ENCODE measurements at places on chromosomes 2 and 18. TPM values are rescaled to one million over a fixed set of nuclear protein-coding genes. Genes with fewer than 3 reads are reported as not detected.

DNA sequence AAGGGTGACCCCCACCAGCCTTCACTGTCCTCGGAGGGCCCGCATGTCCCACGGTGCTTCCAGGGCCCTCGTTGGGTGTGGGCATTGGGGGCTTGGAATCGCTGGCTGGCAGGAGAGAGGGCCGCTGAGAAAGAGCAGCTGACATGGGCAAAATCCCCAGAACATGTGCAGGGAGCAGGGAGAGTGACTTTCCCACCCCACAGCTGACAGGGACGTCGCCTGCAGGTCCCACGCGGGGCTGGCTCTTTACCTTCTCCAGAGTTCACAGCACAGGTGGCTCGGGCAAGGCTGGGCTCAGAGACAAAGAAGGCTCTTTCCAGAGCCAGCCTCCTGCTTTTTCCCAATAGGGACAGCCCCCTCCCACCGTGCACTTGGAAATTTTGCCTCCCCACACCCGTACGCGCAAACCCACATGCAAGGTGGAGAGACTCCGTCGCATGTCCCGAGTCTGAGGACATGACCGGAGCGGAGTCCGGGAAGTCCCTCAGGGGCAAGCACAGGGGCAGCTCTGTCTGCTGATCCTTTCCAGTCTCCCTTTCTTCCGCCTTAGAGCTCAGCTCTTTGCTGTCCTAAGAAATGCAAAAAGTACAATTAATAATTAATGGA lies 370.2 kb upstream of the MYT1L start:
- DNase-seq, result no peak

- DNase-seq, result peak; percentile 55
Measured at GRCh38 chr2:218745559-218746469, 35.2 kb downstream of the TTLL4 start.

GRCh38 chr2:127422559-127423477 lies 4.6 kb downstream of the PROC start:
- no peak for DNase-seq

FAM237A gene
- total RNA-seq, result not detected

- DNase-seq, result no peak
Measured at GRCh38 chr2:171910494-171910893, 11.8 kb upstream of the HAT1 start.

DNER gene
- 0.26 TPM for total RNA-seq

GRCh38 chr18:77851802-77852201 lies 602.2 kb downstream of the GALR1 start:
- DNase-seq, result no peak

DNA sequence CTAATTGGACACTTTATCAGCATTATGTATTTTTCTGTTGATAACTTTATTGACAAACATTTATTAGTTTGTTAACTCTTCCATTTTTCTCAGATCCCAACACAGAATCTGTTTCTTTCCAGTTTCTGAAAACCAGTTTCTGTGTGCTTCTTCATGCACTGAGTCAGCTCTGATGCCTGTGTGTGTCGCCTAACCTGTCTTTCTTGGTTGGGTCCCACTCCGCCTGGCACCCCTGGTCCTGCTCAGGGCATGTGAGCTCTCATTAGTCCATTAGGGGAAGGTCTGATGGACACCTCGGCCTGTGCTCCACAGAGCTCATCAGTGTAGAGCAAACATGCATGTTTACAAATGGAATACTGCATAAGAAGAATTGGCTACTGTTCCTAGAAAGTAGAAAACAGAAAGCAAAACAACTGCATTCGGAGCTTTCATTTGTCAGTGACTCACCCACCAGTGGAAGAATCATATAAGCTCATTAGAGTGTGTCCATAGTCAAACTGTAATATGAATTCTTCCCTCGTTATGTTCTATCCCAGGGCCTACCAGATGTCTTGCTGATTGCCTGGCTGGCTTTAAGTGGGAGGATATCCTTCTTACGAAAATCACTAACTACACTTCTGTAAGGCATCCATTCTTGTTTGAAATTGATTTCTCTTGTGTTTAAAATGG lies 137.7 kb downstream of the SNTG2 start:
- no peak for DNase-seq

- DNase-seq, result peak; percentile 32
Measured at GRCh38 chr2:190607014-190607597, 41.8 kb upstream of the NAB1 start.

EMX1 gene
- not detected for total RNA-seq

- DNase-seq, result no peak
Measured at GRCh38 chr2:172470958-172471922, 43.9 kb downstream of the ITGA6 start.

MSTN gene
- 0.26 TPM for total RNA-seq

DNA sequence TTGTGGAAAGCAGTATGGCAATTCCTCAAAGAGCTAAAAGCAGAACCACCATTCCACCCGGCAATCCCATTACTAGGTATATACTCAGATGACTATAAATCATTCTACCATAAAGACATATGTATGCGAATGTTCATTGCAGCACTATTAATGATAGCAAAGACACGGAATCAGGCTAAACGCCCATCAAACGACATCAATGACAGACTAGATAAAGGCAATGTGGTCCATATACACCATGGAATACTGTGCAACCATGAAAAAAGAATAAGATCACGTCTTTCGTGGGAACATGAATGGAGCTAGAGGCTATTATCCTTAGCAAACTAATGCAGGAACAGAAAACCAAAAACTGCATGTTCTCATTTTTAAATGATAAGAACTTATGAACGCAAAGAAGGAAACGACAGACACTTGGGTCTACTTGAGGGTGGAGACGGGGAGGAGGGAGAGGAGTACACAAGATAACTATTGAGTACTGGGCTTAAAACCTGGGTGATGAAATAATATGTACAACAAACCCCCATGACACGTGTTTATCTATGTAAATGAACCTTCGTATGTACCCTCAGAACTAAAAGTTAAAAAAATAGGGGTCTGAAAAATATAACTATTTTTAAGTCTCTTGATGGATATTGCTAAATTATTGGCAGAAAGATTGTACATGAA lies 32.0 kb upstream of the CYTIP start:
- DNase-seq, result no peak

DNA sequence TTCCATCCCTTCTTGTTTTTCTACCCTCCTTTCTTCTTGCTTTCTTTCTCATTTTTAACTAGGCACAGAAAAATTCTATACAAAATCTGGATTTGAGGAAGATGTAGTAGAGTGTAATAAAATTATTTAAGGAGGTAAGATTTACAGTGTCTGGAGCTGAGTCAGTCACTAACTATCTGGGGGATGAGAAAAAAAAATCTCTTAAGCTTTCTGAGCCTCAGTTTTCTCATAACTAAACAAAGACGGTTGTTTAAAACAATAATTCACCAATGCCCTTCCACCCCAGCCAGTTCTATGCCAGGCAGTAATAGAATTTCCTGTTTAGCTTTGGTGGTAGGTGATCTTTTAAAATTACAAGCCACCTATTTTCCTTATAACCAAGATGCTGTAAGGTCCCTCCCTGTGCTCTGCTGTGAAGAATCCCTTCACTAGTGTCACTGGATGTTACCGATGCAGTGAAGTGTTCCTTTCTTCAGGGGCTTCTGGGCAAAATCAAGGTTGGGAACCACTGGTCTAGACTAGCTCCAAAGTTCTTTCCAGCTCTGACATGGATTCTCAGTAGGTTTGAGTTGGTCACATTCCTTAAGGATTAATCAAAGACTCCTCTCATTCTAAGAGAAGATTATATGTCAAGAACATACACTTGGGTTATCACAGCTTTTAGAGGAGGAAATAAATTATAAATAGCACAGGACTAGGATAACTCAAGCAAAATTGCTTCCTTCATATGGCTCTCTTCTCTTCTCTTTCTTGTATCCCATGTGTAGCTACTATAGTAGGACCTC lies 289.0 kb downstream of the CDH2 start:
- no peak for DNase-seq

DNA sequence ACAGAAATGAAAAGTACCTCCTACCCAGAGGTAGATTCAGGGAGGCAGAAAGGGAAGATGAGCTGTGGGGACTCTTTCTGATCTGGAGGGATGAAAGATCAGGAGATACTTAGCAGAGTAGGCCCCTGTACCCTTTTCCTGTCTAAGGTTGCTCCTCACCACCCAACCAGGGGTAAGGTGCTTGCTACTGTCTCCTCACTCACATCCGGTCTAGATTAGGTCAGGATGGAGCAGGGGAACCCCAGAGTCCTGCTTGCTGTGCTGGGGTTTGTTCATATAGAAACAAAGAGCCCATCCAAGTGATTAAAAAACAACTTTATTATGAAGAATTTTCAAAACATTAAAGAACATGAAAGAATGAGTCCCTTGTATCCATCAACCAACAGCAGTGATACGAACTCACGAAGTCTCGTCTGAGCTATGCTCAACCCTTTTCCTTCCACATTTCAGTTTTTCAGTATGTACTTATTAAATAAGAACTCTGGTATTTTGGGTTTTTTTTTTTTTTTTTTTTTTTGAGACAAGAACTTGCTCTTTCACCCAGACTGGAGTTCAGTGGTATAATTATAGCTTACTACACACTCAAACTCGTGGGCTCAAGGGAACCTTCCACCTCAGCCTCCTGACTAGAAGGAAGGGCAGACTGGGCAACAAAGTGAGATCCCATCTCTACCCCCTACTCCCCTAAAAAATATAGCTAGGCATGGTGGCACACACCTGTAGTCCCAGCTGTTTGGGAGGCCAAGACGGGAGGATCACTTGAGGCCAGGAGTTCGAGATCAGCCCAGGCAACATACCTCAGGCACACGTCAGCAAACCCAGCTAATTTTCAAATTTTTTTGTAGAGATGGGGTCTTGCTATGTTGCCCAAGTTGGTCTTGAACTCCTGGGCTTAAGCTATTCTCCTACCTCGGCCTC lies 28.5 kb upstream of the MCFD2 start:
- no peak for DNase-seq

- no peak for DNase-seq
Measured at GRCh38 chr2:127567351-127567854, 31.9 kb downstream of the MYO7B start.

DNA sequence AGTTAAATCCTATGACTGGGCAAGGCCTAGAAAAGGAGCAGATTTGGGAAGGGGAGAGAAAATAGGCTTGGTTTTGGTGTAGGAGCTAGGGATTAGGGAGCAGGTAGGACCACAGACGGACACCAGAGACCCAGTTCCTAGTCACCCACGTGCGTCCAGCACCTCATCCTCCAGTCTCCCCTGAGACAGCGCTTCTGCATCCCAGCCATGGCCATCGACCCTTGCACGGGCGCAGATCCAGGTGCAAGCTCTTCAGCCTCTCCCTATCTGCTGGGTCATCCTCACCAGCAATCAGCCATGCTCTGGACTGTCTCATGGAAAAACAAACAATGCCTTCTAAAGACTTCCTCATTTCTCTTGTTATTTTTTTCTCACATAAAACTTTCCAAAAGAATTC lies 246.8 kb upstream of the RAB6C start:
- DNase-seq, result no peak

IL18R1 gene
- 5.4 TPM for total RNA-seq

UCN gene
- 1.2 TPM for total RNA-seq

NTSR2 gene
- under 0.01 TPM for total RNA-seq

- no peak for DNase-seq
Measured at GRCh38 chr2:154978710-154979109, 280.2 kb downstream of the KCNJ3 start.

GRCh38 chr18:73199151-73199550 lies 331.4 kb upstream of the NETO1 start:
- DNase-seq, result peak; percentile 50

POTEC gene
- not detected for total RNA-seq

ATL2 gene
- total RNA-seq, result 62.1 TPM

DNA sequence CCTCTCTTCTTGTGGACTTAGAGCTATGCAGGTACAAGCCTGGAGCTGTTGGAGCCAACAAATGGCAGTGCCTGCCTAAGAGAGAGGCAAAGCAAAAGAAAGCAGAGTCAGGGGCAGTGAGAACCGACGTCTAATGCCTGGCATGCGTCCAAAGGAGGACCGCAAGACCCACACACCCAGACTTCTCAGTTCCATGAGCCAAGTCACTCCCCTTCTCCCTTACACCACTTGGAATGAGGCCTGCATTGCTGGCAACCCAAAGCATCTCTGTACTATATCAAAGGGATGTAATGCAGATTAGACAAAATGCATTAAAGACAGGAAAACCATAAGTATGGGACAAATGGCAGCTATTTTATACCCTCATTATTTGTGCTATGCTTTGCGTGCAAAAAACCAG lies 49.9 kb upstream of the RNU4ATAC start:
- DNase-seq, result peak; percentile 97

DPYSL5 gene
- total RNA-seq, result not detected

PRKAG3 gene
- 0.26 TPM for total RNA-seq

DNA sequence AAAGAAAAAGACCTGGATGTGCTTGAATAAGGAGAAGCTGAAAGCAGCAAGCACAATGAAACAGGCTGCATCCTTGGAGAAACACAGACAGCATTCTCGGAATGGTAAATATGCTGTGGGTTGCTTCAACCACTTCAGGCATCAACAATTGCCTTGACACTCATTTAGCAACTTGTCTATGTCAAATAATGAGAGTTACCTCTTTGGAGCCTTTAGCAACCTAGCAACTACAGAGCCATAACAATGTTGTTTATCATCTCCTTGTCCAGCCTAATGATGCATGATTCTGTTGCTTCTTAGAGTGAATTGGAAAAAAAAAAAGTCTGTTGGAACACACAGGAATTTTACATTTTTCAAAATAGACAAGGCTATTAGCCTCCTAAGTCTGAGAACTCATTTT lies 410.6 kb downstream of the PIK3C3 start:
- peak; percentile 8 for DNase-seq

GRHL1 gene
- 0.77 TPM for total RNA-seq

GRCh38 chr2:170820757-170821530 lies 4.3 kb downstream of the GAD1 start:
- no peak for DNase-seq

- peak; percentile 84 for DNase-seq
Measured at GRCh38 chr2:118697781-118698180, 149.7 kb downstream of the EN1 start.

- no peak for DNase-seq
Measured at GRCh38 chr2:6945087-6945813, 28.0 kb downstream of the RNF144A start.

ST8SIA5 gene
- total RNA-seq, result under 0.01 TPM

DNA sequence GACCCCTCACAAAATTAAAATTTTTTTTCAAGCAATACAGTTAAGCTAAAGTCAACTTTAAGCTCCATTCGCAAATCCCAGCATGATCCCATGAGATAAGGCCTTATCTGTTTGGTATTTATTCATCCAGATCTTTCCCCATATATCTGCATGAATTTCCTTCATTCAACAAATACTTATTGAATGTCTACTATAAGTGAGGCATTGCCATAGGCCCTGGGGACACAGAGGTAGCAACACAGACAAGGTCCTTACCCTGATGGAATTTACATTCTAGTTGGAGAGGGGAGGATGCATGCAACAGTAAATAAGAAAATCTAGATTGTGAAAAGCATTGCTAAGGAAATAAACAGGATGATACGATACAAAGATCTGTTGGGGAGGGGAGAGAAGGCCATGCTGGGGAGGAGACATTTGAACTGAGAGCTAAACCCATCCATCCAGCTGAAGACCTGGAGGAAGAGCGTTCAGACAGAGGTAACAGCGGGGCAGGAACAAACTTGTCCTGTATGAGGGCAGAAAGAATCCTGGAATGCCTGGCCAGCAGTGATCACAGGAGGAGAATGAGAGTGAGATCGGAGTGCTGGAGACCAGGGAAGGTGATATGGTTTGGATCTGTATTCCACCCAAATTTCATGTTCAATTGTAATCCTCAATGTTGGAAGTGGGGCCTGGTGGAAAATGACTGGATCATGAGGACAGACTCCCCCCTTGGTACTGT lies 71.6 kb downstream of the SDC1 start:
- DNase-seq, result no peak

C2orf66 gene
- 0.26 TPM for total RNA-seq

DNAH7 gene
- 0.99 TPM for total RNA-seq

NT5DC4 gene
- not detected for total RNA-seq

KCNJ3 gene
- total RNA-seq, result not detected

- DNase-seq, result no peak
Measured at GRCh38 chr2:47561906-47562305, 158.9 kb downstream of the MSH2 start.
